Activated naive CD4-positive, alpha-beta T cell treated with Interleukin-2 at 50 U/mL for 16 hours (primary cell): ENCODE measurements at places on chromosomes 7 and 10.

- no peak for DNase-seq
Measured at GRCh38 chr10:128209862-128210214, 83.6 kb upstream of the MKI67 start.

GRCh38 chr7:124672011-124672410 lies 93.6 kb downstream of the GPR37 start:
- no peak for DNase-seq

GRCh38 chr7:125495997-125496396 lies 566.4 kb upstream of the POT1 start:
- DNase-seq = no peak

- DNase-seq = no peak
Measured at GRCh38 chr10:52437205-52437646, 123.1 kb downstream of the DKK1 start.
